ENCODE measurements at places on chromosomes 16 and 17. TPM values are rescaled to one million over a fixed set of nuclear protein-coding genes. Genes with fewer than 3 reads are reported as not detected.

Gene FBXL19
- 36.4 TPM for total RNA-seq

Gene SSTR5
- not detected for total RNA-seq

Gene DPEP2
- not detected for total RNA-seq

Gene WFDC1
- 0.29 TPM for total RNA-seq

Gene CCP110
- total RNA-seq = 7.4 TPM

Gene ZG16
- not detected for total RNA-seq

Gene CD300H
- total RNA-seq = not detected

DNA sequence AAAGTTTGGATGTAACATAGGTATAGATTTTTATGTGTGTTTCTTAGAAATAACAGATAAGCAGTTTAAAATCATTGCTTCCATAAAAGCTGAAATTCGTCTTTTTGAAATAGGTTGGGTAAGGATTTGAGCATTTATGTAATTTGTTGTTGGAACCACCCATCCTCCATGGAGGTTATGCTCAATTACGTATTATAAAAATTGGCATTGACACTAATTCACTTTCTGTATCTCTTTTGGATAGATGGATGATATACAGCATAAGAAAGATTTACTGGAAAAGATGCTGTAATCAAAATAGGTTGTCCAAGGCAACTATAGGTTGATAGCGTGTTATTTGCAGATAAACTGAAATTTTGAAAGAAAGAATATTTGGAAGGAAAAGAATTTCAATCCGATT is 105.5 kb downstream of the PRKCA start:
- DNase-seq = no peak

DNA sequence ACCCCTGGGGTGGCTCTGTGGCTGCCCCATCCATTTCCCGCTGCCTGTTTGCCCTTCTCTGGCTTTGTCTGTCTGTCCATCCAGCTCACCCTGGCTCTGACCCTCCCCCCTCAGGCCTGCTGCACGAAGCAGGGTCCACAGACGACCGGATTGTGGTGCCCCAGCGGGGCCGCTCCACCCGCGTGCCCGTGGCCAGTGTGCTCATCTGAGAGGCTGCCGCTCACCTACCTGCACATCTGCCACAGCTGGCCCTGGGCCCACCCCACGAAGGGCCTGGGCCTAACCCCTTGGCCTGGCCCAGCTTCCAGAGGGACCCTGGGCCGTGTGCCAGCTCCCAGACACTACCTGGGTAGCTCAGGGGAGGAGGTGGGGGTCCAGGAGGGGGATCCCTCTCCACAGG is 761 bp upstream of the LAT start:
- DNase-seq = no peak

DNA sequence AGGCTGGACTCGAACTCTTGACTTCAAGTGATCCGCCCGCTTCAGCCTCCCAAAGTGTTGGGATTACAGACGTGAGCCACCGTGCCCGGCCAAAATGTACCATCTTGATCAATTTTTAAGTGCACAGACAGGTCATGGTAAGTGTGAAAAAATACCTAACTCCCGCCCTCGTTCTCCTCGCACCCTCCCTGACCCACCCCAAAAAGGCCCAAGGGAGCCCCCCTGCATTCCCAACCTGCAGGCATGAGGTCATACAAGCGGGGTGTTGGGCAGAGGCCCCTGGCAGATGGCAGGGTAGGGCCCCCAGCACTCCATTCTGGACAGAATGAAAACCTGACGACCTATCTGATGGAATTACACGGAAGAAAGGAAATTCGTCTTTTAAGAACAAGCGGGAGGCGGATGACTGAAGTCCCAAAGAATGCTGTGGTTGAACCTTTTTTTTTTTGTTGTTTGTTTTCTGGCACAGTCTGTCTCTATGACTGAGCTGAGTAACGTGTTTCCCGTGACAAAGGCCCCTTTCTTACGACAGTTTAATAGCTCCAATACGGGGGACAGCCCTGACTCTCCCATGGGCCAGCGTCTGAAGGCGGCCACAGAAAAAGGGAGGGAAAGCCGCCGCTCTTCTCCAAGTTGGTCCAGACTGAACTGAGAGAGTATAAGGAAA is 376.4 kb downstream of the SLC39A11 start:
- DNase-seq = peak; percentile 94

DNA sequence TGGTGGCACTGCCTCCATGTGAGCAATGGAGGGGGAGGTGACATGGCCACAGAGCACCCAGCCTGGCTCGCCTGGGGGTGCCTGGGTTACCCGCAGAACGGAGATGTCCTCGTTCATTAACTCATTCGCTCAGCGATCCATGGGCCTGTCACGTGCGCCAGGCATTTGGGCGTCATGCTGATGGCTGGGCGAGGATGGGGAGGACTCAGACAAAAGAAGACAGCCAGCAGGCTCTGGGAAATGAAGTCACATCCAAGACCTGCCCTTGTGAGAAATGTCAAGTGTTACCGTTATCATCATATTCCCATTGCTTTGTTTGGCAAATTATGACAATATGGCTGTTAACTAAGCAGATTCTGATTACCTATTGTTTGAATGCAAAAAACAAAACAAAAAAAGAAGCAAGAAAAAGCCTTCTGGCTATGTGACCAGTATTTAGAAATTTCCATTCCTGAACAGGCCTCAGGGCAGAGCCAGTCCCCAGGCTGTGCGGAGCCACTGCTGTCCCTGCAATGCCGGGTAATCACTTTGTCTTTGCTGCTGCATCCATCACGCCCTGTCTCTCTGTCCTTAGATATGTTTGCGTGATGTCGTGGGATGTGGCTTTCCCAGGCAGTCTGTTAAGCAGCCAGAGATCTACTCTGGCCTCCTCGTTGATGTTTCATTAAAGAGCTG is 57.9 kb downstream of the CMIP start:
- DNase-seq = no peak

DNA sequence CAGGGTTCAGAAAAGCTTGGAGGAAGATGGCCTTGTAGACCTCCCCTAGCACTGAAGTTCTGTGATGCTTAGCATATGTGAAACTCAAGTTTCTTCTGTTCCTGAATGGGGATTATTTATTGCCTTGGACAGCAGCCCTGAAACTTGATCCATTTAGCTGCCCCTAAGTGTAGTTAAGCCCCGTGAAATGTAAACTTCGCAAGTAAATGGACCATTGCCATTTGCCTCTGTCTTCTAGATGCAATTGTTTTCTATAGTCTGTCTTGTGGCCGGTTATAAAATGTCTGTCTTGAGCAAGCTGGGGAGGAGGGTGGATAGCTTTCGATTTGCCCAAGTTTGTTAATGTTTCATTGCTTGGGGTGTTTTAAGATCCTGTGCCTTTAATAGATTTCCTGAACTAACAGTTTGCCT is 261.8 kb downstream of the CDH13 start:
- DNase-seq = peak; percentile 42

DNA sequence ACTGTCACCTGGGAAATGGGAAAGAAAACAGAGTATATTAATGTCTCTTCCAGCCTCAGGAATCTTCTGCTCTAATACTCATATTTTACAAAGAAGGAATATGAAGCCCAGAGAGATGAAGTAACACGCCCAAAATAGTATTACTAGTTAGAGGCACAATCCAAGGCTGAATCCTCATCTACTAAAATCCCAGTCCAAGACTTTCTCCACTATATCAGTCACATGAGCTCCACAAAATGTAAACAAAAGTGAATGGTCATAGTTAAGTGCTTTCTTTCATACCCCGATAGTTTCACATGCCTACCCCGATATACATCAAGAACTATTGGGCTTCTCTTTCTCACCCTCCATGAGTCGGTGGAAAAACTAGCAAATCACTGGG is 965 bp downstream of the INTS2 start:
- no peak for DNase-seq

DNA sequence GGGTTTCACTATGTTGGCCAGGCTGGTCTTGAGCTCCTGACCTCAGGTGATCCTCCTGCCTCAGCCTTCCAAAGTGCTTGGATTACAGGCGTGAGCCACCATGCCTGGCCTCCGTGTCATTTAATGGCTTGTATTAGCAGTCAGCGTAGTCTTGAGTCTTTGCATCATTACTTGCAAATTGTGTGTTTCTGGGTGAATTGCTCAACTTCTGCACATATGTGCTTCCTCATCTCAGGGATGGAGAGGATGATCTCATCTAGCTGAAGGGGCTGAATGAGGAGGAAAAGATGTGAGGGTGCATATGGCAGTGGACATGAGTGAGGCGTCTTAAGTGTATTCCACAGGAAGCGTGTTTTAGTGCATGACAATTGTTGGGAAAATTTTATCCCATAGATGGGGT is 155.8 kb downstream of the SNX29 start:
- DNase-seq = no peak

DNA sequence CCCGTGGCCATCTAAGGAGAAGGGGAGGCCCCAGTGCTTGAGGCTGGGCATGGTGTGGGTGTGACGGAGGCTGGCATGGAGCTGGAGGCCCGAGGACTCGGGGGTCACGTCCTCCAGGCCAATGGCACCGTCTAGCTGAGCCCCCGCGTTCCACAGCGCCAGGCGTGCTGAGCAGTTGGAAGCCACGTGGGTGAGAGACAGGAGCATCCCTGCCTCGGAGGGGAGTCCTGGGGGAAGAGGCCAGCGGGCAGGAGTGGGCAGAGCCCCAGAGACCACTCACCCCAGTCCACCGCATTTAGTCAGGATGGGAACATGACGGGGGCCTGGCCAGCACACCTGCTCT is 78.8 kb downstream of the RMI2 start:
- DNase-seq = no peak

GRCh38 chr17:38329808-38330730 is 13.7 kb downstream of the GPR179 start:
- no peak for DNase-seq

DNA sequence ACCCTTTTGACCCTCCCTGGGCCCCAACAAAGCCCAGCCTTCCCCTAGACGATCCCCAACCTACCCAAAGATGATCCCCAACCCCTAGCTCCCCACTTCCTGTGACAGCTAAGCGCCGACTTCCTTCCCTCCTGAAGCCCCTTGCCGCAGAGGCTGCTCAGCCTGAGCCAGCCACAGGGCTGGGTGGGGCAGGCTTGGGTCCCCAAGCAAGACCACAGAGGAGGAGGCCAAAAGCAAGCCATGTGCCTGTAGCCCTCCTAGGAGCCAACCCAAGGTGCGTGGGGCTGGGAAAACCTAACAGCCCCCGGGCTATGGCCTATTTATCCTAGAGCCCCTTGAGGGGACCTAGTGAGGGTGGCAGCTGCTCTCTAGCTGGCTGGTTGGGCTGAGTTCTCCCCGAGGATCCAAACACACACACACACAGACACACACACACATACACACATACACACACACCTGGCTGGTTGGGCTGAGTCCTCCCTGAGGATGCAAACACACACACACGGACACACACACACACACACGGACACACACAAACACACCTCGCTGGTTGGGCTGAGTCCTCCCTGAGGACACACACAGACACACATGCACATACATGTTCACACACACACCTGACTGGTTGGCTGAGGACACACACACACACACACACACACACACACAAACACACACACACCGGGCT is 4.8 kb downstream of the ARRB2 start:
- DNase-seq = no peak

DNA sequence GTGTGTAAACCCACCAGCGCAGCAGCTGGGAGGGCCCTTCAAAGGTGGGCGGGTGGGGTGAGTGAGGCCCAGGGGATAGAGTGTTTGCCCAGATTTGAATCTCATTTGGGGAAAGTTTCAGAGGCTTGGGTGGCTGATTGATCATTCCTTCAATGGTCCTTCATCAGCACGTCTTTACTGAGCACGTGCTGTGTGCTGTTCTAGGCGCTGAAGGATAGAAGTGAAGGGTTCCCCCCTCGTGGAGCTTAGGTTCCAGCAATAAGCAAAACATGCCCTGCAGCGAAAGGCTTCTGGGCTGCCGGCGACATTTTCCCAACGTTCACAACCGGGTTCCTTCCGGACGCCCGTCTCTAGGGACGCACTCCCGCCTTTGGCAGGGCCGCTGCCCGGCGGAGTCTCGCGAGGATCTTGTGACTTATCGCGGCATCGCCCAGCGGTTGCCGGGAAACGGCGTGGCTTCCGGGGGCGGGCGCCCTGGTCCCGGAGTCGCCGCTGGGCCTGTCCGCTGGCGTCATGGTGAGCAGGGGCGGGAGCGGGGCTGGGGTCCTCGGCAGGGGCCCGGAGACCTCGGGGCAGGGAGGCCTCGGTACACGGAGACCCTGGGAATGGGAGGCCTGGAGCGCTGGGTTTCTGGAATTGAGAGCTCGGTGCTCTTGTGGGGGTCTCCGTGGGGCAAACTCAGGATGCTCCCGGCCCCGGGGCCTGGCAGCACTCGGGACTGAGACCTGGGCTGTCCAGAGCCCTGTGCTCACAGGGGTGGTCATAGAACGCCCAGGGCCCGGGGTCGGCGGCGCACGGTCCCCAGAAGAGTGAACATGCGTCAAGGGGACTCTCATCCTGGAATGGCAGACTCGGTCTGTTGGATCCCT is 3.2 kb upstream of the DBNDD1 start:
- peak; percentile 55 for DNase-seq

DNA sequence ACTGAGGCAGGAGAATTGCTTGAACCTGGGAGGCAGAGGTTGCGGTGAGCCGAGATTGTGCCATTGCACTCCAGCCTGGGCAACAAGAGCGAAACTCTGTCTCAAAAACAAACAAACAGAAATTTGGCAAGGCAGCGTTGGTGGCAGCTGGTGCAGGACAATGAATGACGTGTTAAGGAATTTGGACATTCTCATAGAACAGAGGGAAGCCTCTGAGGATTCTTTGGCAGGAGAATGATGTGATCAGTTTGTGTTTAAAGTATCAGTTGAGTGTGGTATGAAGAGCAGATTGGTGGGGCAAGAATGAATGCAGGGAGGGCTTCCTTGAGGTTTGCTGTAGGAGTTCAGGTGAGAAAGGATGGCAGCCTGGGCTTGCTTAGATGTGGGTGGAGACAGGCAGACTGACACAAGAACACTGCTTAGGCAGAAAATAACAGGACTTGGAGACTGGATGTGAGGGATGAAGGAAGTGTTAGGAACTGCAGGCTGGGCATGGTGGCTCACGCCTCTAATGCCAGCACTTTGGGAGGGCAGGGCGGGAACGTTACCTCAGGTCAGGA is 4.8 kb downstream of the CYB5D2 start:
- DNase-seq = no peak

DNA sequence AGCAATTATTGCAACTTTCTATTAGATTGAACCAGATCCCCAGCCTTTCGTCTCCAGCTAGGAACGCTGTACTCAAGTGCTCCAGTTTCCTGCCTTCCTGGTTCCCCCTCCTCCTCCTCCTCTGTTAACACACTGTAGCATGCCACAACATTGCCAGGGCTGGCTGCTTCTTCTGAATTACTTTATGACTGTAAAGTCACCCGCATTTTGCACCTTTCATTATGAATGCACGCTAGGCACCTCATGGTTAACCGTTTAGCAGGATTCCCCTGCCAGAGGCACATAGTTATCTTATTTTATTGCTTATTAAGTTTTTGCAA is 4.5 kb downstream of the ZNF423 start:
- no peak for DNase-seq
